ENCODE measurements at places on chromosomes 4 and X.
A peak's percentile ranks its signal among the peaks of the same experiment; 100 is the strongest.

- DNase-seq = no peak
These were observed 126.6 kb downstream of the SH3RF1 start for GRCh38 chr4:169144061-169144600.

DNA sequence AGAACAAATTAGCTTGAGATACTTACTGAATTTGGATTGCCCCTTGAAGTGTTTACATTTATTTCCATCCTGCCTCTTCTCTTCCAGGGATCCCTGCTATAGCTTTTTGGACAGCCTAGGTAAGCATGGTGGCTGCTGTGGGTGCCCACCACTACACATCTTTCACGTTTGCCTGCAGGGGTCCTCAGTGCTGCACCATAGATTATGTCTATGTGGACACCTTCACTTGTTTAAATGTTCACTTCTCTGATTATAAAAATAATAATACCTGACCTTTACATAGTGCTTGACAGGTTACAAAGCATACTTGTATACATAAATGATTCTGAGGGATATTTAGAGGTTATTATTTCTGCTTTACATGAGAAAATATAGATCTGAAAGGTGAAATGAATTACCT lies 67.9 kb upstream of the SLC4A4 start:
- peak; percentile 1 for DNase-seq

- DNase-seq = no peak
These were observed 301.8 kb upstream of the CTSO start for GRCh38 chr4:156255230-156256007.

- no peak for DNase-seq
These were observed 101.3 kb downstream of the DCHS2 start for GRCh38 chr4:154390324-154390723.

- no peak for DNase-seq
These were observed 1.5 kb downstream of the LRPAP1 start for GRCh38 chr4:3530663-3531254.

DNA sequence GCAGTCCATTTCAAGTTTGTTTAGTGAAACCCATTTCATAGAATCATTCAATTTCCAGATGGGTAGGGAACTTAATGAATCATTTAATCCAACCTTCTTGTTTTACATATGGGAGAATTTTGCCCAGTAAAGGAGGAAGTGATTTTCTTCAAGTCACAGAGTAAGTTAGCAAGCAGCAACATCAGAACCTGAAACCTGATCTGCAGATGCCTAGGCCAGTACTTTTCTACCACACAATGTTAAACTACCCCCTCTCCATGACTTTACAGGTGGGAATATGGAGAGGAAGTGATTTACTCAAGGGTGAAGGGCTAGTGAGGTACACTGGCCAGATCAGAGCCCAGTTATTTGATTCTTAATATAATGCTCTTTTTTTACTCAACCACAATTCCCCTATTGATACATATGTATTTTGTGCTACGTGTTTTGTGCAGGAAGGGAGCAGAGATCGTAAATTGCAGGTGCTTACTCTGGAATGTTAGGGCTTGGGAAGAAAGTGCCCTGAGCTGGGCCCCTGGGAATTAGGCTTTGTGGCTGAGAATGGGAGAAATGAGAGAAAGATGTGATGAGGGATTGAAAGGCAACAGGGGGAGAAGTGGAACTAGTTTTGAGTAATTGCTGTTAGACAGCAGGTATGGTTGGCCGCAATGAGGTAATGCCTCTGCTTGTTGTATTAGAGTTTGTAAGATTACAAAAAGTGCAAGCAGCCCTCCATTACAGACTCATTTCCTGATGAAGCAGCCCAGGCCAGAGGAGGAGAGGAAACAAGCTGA lies 6.8 kb downstream of the LHFPL1 start:
- no peak for DNase-seq

GRCh38 chrX:134684956-134685355 lies 26.7 kb upstream of the PLAC1 start:
- DNase-seq = no peak

DNA sequence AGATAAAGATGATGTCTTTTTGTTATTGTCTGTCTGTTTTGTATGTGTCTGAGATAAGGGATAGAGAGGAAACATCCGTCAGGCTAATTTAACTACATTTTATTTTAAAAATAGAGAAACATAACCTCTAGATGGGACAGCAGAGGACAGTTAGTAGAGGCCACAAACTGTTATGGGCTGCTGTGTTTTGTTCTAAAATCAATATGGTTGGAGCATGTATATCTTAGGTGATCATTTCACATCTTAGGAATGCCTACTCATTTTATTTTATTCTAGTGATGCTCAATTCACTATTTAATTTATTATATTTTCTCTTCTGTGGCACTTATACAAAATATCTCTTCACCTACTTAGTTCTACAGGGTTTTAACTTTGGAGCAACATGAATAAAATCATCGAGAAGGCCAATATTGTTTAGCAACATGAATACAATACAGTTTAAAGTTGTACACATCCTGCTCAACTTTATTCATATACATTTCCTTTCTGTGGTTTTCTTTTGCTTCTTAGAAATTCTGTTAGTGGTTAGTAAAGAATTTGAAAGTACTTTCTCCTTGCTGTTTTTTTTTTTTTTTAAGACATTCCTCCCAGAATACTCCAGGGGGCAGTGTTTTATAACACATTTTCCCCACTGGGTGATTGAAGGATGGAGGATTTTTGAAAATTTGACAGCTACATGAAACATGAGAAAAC lies 392.9 kb downstream of the UNC5C start:
- no peak for DNase-seq

- DNase-seq = no peak
These were observed 31.3 kb upstream of the ANAPC4 start for GRCh38 chr4:25345744-25346143.

GRCh38 chr4:165723051-165723795 lies 149.8 kb upstream of the TLL1 start:
- no peak for DNase-seq

GRCh38 chrX:8288590-8288989 lies 117.5 kb upstream of the VCX2 start:
- no peak for DNase-seq

- DNase-seq = no peak
These were observed 209.4 kb downstream of the RAPGEF2 start for GRCh38 chr4:159312236-159312635.

DNA sequence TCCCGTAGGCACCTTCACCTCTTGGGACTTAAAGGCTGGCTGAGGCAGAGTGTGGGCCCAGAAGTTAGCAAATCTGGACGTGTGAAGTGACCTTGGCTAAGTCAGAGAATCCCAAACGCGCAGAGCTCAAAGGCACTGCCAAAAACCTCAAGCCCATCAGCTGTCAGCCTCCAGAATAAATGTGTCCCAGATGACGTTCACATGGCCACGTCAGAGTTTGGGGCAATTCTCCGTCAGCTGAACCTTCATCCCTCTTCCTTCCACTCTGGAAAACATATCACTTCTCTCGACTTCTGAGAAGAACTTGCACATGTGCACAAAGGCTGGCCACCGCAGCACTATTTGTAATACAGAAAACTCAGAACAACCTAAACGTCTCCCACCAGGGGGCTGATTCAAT lies 35.7 kb upstream of the APLN start:
- no peak for DNase-seq

GRCh38 chr4:39571054-39571453 lies 43.8 kb upstream of the UGDH start:
- no peak for DNase-seq

- no peak for DNase-seq
These were observed 7.1 kb downstream of the RASL11B start for GRCh38 chr4:52869196-52869595.

DNA sequence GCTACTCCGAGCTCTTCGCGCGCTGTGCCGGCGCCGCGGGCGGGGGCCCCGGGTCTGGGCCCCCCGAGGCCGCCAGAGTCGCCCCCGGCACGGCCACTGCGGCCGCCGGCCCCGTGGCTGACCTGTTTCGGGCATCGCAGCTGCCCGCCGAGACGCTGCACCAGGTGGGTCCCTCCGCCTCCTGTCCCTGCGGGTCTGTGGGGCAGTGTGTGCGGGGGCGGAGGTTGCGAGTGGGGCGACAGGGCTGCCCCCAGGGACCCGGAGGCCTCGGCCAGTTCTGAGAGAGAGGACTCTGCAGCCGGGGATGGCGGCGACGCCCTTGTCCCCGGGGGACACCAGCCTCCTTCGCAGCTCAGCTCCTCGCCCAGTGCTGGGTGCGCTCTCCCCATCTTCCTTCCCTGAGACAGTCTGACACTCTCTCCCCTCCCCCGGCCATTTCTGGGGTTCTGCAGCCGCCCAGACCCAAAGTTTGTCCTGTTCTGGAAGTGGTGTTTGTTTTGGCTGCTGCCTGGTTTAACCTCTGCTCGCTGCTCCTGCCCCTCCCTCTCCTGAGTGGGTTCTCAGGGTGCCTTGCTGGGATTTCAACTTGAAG lies 609 bp downstream of the REPS2 start:
- DNase-seq = no peak

GRCh38 chrX:142299406-142299805 lies 94.3 kb upstream of the MAGEC2 start:
- DNase-seq = no peak

GRCh38 chr4:34502086-34502485 lies 1742.2 kb downstream of the ARAP2 start:
- DNase-seq = no peak

DNA sequence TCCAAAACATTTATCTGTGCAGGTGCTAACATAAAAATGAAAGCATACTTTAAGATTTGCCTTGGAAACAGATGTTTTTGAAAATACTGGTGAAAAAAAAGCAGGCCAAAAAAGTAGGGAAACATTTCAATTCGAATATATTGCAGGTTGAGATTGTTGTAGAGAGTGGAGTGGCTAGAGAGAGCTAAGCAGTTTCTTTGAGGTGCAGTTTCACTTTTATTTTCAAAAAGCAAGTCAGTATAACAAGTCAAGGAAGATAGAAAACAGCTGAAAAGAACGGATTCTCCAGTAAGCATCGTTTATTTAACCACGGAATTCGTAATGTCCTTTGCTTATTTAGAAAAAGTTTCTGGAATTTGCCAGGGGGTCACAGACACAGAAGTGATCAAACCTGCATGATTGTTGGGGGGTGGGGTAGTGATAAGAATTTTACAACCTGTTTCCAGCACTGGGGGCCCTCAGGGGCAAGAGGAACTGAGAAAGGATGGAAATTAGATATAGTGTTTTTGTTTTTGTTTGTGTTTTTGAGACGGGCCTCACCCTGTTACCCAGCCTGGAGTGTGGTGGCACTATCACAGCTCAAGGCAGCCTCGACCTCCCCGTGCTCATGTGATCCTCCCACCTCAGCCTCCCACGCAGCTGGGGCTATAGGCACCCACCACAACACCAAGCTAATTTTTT lies 175.0 kb downstream of the TENM3 start:
- no peak for DNase-seq

- DNase-seq = no peak
These were observed 175.6 kb upstream of the ARX start for GRCh38 chrX:25191403-25191802.

GRCh38 chrX:78650906-78651437 lies 8.2 kb downstream of the RTL3 start:
- DNase-seq = no peak

GRCh38 chrX:24732766-24733500 lies 39.2 kb downstream of the POLA1 start:
- no peak for DNase-seq

DNA sequence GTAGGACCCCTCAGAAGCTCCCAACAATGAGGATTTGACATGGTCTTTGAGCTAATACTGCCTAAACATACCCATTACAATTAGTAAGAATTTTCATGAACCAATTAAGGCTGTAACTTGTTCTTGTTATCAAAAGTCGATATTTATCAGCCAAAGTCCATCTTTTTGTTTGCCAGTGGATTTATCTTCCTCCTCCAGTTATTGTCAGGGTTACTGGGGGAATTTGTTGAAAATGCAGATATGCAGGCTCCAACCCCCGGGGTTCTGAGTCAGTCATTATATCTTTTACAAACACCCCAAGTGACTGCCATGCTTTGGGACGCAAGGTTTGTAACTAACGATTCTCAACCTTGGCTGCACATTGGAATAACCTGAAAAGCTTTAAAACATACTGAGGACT lies 338.8 kb upstream of the PPARGC1A start:
- no peak for DNase-seq

GRCh38 chr4:185305979-185306442 lies 89.7 kb downstream of the LRP2BP start:
- no peak for DNase-seq

DNA sequence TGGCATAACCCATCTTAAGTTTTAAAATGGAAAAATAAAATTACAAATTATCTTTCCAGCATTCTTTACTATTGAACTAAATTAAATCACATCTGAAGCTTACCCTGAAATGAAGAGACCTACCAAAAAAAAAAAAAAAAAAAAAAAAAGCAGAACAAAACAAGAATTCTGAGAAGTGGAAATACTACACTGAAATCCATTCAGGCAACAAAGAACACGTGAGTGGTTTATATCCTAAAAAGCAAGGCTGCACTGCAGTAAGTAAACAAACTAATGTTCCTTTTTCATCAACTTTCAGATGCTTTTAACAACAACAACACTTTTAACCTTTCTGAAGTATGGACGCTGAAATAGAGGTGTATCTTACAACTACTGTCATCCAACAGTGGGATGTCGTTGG lies 7.5 kb downstream of the FRYL start:
- DNase-seq = no peak

DNA sequence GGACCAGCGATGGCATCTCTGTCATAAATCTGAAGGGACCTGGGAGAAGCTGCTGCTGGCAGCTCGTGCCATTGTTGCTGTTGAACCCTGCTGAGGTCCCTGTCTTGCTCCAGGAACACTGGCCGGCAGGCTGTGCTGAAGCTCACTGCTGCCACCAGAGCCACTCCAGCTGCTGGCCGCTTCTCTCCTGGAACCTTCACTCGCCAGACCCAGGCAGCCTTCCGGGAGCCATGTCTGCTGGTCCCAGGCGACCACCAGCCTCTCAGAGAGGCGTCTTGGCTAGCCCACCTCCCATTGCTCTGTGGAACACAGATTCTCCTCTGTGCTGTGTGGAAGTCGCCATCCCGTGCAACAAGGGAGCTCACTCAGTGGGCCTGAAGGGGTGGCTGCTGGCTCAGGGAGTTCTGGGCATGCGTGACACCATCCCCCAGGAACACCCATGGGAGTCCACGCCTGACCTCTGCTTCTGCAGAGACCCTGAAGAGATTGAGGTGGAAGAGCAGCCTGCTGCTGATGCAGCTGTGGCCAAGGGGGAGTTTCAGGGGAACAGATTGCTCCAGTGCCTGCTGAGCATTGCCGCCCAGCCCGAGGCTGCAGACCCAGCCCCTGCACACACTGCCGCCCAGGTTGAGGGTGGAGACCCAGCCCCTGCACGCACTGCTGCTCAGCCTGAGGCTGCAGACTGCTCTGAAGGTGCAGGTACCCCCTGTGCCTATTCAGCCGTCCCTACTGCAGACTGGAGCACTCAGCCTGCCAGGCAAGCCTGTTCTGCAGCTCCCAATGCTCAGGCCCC lies 33.1 kb upstream of the CYP4V2 start:
- no peak for DNase-seq

DNA sequence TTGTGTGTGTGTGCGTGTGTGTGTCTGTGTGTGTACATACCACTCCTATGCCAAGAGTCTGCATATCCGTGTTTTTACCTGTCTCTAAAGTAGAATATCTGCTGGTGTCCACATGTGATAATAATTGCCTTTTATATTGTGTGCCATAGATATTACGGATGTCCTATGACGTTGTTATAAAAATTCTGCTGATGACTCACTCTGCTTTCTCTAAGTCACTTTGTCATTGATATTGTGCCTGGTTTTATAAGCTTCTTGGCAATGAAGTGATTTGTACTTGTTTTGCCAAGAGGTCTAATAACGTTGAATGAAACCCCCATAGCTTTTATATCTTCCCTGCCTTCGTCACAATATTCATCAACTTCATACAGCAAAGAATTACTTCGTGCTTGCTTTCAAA lies 102.6 kb upstream of the C1GALT1C1 start:
- no peak for DNase-seq

- DNase-seq = no peak
These were observed 167.3 kb downstream of the ACTRT1 start for GRCh38 chrX:127884921-127885320.

- DNase-seq = no peak
These were observed 111.5 kb upstream of the LDB2 start for GRCh38 chr4:17009871-17010367.

Data from stimulated activated CD4-positive, alpha-beta T cell treated with anti-CD3 and anti-CD28 coated beads, Interleukin-4, amount 100 ng/mL, for 4 hours (primary cell).